ENCODE measurements at places on chromosomes 12 and 14. TPM values are rescaled to one million over a fixed set of nuclear protein-coding genes. Genes with fewer than 3 reads are reported as not detected.
A peak's percentile ranks its signal among the peaks of the same experiment; 100 is the strongest.

FICD gene
- total RNA-seq: 7.0 TPM

RNU6-7 gene
- not detected for total RNA-seq

- DNase-seq: no peak
Observed at GRCh38 chr14:72528059-72528862, 365.6 kb downstream of the DPF3 start.

DNA sequence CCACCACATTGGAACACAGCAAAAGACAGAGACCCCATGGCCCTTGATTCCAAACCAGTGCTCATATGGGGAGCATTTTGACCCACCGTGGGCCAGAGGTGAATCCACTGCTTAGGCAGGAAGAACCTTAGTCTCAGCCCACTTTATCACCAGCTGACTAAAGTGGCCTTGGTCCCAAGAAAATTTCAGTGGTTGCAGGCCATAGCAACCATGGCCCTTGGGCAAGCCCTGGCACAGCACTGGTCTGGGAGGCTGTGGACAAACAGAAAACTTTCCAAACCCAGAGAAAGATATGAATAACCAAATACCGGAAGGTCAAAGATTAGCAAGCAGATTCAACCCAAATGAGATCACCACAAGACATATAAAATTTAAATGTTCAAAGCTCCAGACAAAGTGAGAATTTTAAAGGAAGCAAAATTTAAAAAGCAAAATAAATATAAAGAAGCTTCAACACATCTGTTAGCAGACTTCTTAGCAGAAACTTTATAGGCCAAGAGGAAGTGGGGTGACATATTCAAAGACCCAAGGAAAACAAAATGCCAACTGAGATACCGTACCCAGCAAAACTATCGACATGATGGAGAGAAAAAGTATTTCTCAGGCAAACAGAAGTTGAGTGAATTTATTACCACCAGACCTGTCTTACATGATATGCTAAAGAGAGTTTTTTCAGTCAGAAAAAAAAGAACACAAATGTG is 7.8 kb downstream of the KLRK1 start:
- no peak for DNase-seq

BCL2L14 gene
- not detected for total RNA-seq

KCNK13 gene
- 0.05 TPM for total RNA-seq

HEBP1 gene
- total RNA-seq: 34.7 TPM

DNA sequence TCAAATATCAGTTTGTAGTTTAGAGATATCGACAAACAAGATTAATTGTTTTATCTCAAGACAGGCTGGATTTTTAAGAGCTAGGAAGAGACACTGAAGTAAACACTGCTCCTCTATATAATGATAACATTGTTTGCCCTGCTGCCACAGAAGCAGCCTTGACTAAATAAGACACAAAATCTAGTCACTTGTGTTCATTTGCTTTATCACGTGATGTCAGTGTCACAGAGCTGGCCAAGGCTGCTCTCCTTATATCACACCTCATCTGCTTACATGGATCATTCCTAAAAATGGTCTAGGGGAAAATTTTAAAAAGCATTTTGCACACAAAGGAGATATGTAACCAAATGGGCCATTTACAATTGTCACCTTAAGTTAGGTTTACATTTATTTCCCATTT is 64.1 kb downstream of the SOX5 start:
- DNase-seq: no peak

- DNase-seq: peak; percentile 26
Observed at GRCh38 chr14:56195223-56195622, 77.0 kb downstream of the PELI2 start.

PRMT5 gene
- total RNA-seq: 40.0 TPM

GRCh38 chr12:132624910-132625630 is 6.5 kb downstream of the P2RX2 start:
- no peak for DNase-seq

GRCh38 chr12:97316321-97316720 is 146.3 kb upstream of the RMST start:
- no peak for DNase-seq

DNA sequence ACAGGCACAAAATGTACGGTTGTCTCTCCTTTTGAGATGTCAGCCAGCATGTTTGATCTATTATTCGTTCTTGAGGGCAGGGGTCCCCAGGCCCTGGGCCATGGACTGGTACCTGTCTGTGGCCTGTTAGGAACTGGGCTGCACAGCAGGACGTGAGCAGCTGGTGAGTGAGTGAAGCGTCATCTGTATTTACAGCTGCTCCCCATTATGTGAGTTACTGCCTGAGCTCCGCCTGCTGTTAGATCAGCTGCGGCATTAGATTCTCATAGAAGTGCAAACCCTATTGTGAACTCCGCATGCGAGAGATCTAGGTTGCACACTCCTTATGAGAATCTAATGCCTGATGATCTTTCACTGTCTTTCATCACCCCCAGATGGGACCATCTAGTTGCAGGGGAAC is 41.4 kb upstream of the SCN8A start:
- DNase-seq: no peak

GRCh38 chr12:64522316-64522715 is 70.4 kb downstream of the TBK1 start:
- no peak for DNase-seq

PTGDR gene
- total RNA-seq: not detected

GRCh38 chr12:106049105-106049504 is 89.6 kb downstream of the NUAK1 start:
- DNase-seq: no peak

TAS2R42 gene
- total RNA-seq: not detected

DNA sequence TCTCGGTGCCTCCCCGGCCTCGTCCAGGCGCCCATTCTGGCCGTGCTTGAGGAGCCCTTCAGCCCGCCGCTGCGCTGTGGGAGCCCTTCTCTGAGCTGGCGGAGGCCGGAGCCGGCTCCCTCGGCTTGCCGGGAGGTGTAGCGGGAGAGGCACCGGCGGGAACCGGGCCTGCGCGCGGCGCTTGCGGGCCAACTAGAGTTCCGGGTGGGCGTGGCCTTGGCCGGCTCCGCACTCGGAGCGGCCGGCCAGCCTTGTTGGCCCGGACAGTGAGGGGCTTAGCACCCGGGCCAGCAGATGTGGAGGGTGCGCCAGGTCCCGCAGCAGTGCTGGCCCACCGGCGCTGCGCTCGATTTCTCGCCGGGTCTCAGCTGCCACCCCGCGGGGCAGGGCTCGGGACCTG is 168.7 kb upstream of the RPL10L start:
- no peak for DNase-seq

GRCh38 chr14:91021991-91022621 is 38.3 kb downstream of the RPS6KA5 start:
- DNase-seq: no peak

TPH2 gene
- not detected for total RNA-seq

GRCh38 chr12:132279184-132279889 is 50.1 kb downstream of the GALNT9 start:
- DNase-seq: peak; percentile 14

CPNE8 gene
- total RNA-seq: 29.4 TPM

All from dermis blood vessel endothelial cell (primary cell).